ENCODE measurements at places on chromosomes 12 and 14.

DNA sequence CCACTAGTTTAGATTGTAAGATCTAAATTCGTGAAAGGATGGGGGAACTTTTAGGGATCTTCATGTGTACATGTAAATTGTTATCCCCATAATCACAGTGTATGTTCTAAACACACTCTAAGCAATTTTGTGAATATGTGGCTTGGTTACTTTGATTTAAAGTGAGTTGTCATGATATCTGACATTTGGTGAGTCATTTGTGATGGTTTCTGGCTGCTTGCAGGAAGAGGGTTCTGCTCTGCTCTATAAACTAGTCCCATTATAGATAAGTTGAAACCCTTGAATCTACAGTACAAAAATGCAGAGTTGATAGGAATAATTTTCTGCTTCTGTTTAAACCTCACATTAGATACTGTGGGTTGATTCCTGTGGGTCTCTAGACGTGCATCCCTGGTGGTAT is 14.8 kb downstream of the GUCY2C start:
- DNase-seq, result no peak

DNA sequence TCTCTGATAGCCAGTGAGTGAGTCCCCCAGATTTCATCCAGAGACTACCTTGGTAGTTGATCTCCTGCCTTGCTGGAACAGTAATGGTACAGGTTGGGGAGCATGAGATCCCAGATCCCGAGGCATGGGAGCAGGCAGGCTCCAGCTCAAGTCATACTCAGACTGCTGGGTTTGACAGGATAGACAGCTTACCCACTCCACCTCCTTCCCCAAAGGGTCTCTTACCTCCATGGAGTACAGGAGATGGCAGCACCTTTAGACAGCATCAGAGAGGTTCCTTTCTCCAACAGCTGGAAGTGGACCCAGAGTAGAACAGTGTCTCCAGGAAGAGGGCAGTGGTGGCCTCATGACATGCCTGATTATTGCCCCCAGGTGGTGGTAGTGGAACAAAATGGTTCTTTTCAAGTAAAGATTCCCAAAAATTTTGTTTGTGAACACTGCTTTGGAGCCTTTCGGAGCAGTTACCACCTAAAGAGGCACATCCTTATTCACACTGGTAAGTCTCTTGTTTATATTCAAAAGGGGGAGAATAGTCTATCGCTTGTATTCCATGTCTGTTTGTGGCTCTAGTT is 4.9 kb upstream of the CSAD start:
- DNase-seq, result no peak

- DNase-seq, result no peak
These were observed 11.1 kb upstream of the CIPC start for GRCh38 chr14:77086951-77087350.

- DNase-seq, result no peak
These were observed 39.0 kb downstream of the ACTN1 start for GRCh38 chr14:68939893-68940613.

DNA sequence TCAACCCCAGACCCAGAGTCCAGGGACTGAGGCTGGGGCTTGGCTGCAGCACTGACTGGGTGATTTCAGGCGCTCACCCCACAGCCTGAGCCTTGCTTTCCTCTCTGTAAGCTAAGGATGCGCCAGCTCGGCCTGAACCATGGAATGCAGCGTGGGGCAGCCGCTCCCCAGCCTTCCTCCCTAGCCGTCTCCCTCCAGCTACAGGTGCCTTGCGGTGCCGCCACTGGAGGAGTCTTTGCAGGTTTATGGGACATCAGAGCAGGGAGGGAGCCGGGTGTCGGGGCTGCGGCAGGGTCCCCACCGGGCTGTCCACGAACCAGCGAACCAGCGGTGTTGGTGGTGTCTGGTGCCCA is 19.4 kb downstream of the PPP2R5C start:
- DNase-seq, result no peak

DNA sequence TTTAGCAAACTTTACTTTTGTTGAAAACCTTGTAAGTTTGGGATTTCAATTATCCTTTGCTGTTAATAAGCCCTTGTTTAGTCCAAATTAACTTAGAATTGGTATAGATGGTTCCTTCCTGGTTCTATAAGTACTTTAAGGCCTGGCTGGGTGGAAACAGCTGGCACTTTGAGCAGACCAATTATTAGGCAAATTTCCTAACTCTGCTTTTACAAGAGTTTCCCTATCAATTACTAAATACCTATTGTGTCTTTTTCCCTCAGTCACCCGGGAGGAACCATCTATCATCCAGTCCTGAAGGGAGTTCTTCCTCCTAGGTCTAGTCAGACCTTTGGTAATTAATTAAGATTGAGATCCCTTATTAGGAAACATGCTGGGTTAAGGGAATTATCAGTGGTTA is 138.0 kb downstream of the SLC38A6 start:
- no peak for DNase-seq

DNA sequence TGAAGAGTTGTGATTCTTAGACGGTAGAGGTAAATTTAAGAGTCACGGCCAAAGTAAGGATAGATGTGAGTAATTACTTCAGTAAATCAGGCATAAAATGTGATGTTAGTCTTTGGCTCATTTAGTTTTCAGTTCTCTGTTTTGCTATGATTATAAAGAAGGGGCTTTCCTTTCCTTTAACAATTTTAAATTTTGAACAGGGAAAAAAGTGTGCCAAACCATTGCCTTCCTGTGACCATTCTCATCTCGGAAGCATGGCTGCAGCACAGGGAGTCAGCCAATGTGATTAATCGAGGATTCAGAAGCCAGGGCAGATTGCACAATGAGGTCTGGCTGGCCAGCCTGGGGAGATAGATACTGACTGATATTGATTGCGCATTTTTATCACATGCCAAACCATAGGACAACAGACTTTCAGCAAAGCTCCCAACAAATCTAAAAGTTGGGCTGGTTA is 480.2 kb upstream of the PRICKLE1 start:
- DNase-seq, result no peak

- no peak for DNase-seq
These were observed 16.5 kb upstream of the CHGA start for GRCh38 chr14:92906420-92906819.

DNA sequence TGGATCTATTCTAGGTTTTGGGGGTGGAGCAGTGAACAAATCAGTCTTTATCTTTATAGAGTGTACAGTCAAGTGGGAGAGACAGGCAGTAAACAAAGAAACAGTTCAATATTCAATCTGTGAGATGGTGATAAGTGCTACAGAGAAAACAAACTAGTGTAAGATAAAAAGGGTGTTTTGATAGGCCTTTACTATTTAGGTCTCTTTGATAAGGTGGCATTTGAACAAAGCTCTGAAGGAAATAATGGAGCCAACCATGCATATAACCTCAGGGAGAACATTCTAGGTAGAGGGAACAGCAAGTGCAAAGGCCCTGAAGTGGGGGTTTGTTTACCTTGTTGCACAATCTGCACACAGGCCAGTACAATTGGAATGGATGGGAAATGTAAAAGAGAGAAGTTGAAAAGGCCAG is 47.3 kb downstream of the PTPN11 start:
- no peak for DNase-seq

DNA sequence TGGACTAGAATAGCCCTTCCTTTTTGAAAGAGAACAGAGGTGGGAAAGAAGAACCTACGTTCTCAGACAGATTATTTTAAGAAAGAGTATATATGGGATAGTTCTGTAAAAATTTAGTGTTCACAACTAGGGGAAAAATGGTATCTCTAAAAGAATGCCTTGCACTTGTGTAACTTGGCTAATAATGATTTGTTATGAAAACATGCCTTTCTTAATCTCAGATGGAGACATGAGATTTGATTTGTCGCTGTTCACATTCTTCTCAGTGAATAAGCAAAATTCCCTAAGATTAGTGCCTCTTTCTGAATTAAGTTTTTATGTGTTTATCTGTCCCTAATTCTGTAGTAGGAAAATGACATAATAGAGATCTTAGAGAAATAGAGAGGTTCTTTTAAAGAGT is 100.8 kb downstream of the USP15 start:
- DNase-seq, result no peak

GRCh38 chr12:38878333-38878705 is 27.1 kb downstream of the CPNE8 start:
- DNase-seq, result no peak

DNA sequence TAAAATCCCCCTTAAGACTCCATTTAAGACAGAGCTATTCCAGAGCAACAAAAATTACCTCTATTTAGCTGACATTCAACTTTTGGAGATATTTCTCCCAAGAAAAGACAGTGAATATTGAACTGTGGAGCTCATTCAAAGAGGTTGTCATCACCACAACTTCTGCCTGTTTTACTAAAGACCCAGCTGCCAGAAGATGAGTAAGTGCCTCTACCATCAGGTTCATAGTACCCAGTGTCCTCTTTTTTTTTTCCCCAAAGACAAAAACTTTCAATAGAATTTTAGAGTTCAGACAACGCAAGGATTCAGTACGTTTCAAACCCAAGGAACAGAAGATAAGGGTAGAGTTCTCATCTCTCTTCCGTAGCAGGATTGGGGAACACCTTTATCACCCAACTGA is 461.3 kb downstream of the BCAT1 start:
- no peak for DNase-seq

DNA sequence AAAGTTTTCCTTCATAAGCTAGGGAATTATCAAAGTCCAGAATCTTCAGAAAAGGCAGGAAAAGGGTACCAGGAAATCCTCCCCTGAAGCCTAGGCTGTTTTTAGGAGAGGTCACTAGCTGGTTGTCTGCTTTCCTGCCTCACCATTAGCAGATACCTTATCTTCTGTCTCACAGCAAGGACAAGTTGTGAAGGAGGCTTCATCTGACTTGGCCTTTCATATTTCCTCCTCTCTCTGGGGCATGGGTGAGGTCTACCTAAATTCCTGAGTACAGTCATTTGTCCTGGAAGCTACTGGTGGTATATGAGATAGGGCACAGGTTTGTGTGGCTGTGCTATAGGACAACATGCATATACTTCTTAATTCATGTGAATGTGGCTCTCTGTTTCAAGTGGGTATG is 2.3 kb downstream of the FOXJ2 start:
- no peak for DNase-seq
